ENCODE measurements at places on chromosomes 12 and 14.

DNA sequence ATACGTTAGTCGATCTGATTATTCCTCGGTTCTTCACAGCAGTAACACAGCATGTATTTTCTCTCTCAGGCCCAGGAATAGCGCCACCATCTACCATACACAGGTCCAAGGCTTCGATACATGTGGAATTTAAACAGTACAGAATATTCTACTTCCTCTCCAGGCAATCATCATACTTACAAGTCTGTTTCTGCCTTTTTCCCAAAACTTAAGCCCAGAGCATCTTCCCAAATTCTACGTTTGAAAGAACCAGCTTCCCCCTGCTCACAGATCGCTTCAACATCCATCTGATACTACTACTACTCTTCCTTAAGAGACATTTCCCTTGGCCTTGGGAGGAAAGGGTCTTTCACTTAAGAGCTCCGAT lies 626 bp downstream of the TXNDC16 start:
- H3K27ac ChIP-seq: peak overlapping the region; percentile 70
- peaks cover 49% of the 10 kb centered on the region for H3K4me1 ChIP-seq
- H3K27me3 ChIP-seq: no peaks in the 10 kb centered on the region
- H3K36me3 ChIP-seq: peaks cover 11% of the 10 kb centered on the region
- no peak for DNase-seq

- no peak for DNase-seq
- peak overlapping the region; percentile 95 for H3K27ac ChIP-seq
- H3K36me3 ChIP-seq: peaks cover 30% of the 10 kb centered on the region
- H3K4me1 ChIP-seq: peaks cover 43% of the 10 kb centered on the region
- peak overlapping the region; percentile 93 for H3K4me3 ChIP-seq
- peaks cover 3% of the 10 kb centered on the region for H3K27me3 ChIP-seq
These were observed 1.9 kb downstream of the DUSP16 start for GRCh38 chr12:12560587-12561370.

- H3K4me1 ChIP-seq: peaks cover 32% of the 10 kb centered on the region
- no peak overlapping the region for H3K4me3 ChIP-seq
- no peaks in the 10 kb centered on the region for H3K36me3 ChIP-seq
- DNase-seq: no peak
- H3K27me3 ChIP-seq: peaks cover 11% of the 10 kb centered on the region
These were observed 75.0 kb upstream of the HIF1A start for GRCh38 chr14:61620130-61620946.

DNA sequence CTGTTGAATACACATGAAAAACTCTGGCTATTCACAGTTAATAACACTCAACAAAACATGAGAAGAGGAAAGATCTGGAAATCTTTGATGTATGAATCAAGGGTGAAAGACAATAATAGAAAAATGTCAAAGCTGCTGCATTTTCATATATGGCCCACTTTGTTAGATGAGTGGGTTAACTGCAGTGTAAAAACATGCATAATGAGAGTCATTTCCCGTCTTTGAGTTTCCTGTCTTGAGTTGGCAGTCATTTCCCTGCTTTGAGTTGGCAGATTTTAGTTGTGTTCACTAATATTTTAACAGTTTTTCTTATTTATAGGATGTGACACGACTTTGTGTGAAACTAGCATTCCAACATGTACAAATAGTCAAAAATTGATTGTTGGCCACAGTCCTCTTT lies 87.9 kb upstream of the PTPRQ start:
- H3K36me3 ChIP-seq: no peaks in the 10 kb centered on the region
- H3K4me3 ChIP-seq: no peak overlapping the region
- no peak overlapping the region for H3K27ac ChIP-seq
- H3K4me1 ChIP-seq: no peaks in the 10 kb centered on the region

- DNase-seq: no peak
- H3K4me1 ChIP-seq: no peaks in the 10 kb centered on the region
- no peaks in the 10 kb centered on the region for H3K36me3 ChIP-seq
- H3K27ac ChIP-seq: peak overlapping the region; percentile 20
- no peak overlapping the region for H3K4me3 ChIP-seq
These were observed 20.0 kb upstream of the GCH1 start for GRCh38 chr14:54922598-54922997.

DNA sequence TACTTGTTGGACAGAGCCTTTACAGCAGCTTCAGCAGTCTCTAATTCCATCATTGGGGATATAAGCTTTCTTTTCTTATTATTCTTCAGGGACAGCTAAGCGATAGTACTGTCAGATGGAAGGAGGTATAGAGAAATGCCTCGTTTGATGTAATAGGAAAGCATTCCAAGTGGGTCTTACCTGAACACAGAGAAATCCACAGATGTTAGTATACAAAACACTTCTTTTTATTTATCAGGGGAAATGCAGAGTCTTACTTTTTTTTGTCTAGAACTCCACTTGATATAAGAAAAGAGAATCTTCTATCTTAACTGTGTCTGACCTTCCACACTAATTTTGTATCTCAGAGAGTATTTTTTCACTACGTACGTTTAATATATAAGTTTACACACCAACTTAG lies 1.9 kb downstream of the SYT1 start:
- no peak overlapping the region for H3K27ac ChIP-seq
- peak overlapping the region; percentile 94 for H3K4me3 ChIP-seq
- H3K36me3 ChIP-seq: no peaks in the 10 kb centered on the region

DNA sequence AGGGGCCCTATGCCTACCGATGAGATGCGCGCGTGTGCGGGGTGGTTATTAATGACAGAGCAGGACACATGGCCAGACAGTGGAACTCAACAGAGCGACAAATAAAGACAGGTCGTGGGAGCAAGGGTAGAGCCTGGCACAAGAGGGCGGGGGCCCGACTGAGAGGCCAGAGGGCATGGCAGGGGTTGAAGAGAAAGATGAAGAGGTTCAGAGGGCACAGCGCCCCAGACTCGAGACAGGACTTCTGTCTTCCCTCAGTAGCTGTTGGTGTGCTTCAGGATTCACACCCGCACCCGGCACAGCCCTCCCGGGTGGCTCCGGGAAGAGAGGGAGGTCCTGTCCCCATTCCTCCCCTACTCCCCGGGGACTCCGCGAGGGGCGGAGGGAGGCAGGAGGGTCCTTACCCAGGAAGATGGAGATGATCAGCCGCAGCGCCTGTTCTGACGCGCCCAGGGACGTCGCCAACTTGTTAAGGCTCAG lies 366 bp downstream of the LPCAT3 start:
- H3K36me3 ChIP-seq: peaks cover 11% of the 10 kb centered on the region
- peak overlapping the region; percentile 19 for H3K27ac ChIP-seq
- H3K4me3 ChIP-seq: peak overlapping the region; percentile 90
- DNase-seq: peak; percentile 77
- peaks cover 30% of the 10 kb centered on the region for H3K4me1 ChIP-seq

DNA sequence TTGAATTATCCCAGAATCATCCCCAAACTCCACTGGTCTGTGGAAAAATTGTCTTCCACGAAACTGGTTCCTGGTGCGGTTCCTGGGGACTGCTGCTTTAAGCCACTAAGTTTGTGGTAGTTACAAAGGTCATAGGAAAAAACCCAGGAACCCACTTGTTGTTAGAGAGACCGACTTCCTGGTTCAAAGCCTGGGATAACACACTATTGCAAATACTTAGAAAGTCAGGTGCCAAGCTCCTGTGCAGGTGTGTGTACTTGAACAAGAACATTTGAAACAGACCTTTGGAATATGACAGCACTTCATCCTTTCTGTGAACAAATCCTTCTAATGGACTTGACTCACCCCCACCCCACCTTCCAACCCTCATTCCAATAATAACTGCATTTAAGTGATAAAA lies 519.6 kb downstream of the GLT1D1 start:
- DNase-seq: no peak
- peaks cover 7% of the 10 kb centered on the region for H3K27me3 ChIP-seq
- H3K4me1 ChIP-seq: no peaks in the 10 kb centered on the region
- H3K27ac ChIP-seq: no peak overlapping the region

GRCh38 chr12:53379389-53380103 lies 430 bp upstream of the SP1 start:
- peaks cover 50% of the 10 kb centered on the region for H3K4me1 ChIP-seq
- peaks cover 26% of the 10 kb centered on the region for H3K36me3 ChIP-seq
- H3K27ac ChIP-seq: no peak overlapping the region

GRCh38 chr12:54220567-54220966 lies 31.8 kb upstream of the SMUG1 start:
- H3K36me3 ChIP-seq: no peaks in the 10 kb centered on the region
- H3K27me3 ChIP-seq: peaks cover 29% of the 10 kb centered on the region
- H3K4me1 ChIP-seq: peaks cover 27% of the 10 kb centered on the region
- H3K27ac ChIP-seq: peak overlapping the region; percentile 34

GRCh38 chr12:91249054-91249453 lies 66.4 kb upstream of the DCN start:
- H3K36me3 ChIP-seq: no peaks in the 10 kb centered on the region
- H3K27me3 ChIP-seq: no peaks in the 10 kb centered on the region
- no peak overlapping the region for H3K4me3 ChIP-seq
- DNase-seq: no peak
- H3K4me1 ChIP-seq: peaks cover 13% of the 10 kb centered on the region
- H3K27ac ChIP-seq: no peak overlapping the region

DNA sequence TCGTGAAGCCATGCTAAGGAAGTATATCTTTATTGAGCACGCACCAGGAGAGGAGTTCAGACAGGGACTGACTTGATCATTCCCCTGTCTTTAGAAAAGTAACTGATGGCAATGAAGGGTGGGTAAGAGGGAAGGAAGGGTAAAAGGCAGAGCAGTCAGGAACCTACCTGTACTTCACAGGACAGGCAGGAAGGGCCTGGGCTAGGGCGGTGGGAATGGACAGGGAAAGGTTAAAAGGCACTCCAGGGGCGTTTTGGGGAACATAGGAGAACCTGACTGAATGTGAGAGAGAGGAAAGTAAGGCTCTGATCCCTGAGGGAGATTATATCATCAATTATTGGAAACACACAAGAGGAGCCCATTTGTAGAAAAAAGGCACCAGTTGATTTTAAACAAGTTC lies 3.9 kb downstream of the SLC35E3 start:
- no peaks in the 10 kb centered on the region for H3K27me3 ChIP-seq
- H3K4me1 ChIP-seq: peaks cover 34% of the 10 kb centered on the region
- H3K27ac ChIP-seq: no peak overlapping the region
- no peak overlapping the region for H3K4me3 ChIP-seq
- DNase-seq: no peak

DNA sequence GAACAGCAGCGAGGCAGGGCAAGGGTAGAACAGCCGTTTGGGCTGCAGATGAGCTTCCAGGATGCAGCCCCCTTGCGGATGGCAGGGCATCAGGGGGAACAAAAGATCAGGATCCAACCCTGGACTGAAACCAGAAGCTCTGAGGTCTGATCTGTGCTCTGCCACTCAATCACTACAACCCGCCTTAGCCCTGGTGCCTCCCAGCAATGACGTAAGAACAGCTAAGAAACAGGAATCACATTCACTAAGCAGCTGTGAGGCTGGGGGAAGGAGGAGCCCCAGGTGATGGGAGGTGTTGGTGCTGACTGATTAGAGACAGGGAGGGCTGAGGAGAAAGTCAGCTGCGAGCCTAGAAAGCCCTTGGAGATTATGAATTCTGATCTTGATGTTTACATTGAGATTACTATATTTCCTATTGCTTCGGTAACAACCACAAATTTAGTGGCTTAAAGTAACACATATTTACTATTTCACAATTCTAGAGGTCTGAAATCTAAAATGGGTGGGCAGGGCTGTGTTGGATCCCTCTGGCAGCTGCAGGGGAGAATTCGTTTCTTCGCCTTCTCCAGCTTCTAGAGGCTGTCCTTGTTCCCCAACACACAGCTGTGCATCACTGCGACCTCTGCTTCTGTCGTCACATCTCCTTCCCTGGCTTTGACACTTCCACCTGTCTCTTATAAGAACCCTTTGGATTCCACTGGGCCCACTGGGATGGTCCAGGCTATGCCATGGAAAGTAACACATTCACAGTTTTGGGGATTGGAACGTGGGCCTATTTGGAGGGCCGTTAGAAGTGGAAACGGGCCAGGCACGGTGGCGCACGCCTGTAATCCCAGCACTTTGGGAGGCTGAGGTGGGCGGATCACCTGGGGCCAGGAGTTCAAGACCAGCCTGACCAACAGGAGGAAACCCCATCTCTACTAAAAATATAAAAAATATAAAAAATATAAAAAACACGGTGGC lies 6.1 kb upstream of the CD9 start:
- H3K27me3 ChIP-seq: peaks cover 13% of the 10 kb centered on the region
- no peak for DNase-seq
- H3K27ac ChIP-seq: no peak overlapping the region
- no peak overlapping the region for H3K4me3 ChIP-seq

GRCh38 chr14:36284971-36285595 lies 35.4 kb downstream of the MBIP start:
- H3K27ac ChIP-seq: no peak overlapping the region
- no peaks in the 10 kb centered on the region for H3K27me3 ChIP-seq
- peaks cover 29% of the 10 kb centered on the region for H3K4me1 ChIP-seq
- H3K36me3 ChIP-seq: no peaks in the 10 kb centered on the region
- no peak for DNase-seq

- H3K4me1 ChIP-seq: peaks cover 14% of the 10 kb centered on the region
- DNase-seq: no peak
- no peak overlapping the region for H3K4me3 ChIP-seq
- H3K27ac ChIP-seq: peak overlapping the region; percentile 14
- no peaks in the 10 kb centered on the region for H3K36me3 ChIP-seq
- no peaks in the 10 kb centered on the region for H3K27me3 ChIP-seq
These were observed 445.6 kb upstream of the MIS18BP1 start for GRCh38 chr14:45698462-45699134.

- no peak overlapping the region for H3K27ac ChIP-seq
- H3K27me3 ChIP-seq: peaks cover 7% of the 10 kb centered on the region
- no peak for DNase-seq
- H3K4me3 ChIP-seq: no peak overlapping the region
- H3K36me3 ChIP-seq: no peaks in the 10 kb centered on the region
These were observed 229.9 kb downstream of the AKAP6 start for GRCh38 chr14:32559048-32559447.

GRCh38 chr12:121184425-121184824 lies 25.5 kb upstream of the P2RX4 start:
- no peaks in the 10 kb centered on the region for H3K27me3 ChIP-seq
- no peak overlapping the region for H3K27ac ChIP-seq
- no peak overlapping the region for H3K4me3 ChIP-seq
- H3K36me3 ChIP-seq: no peaks in the 10 kb centered on the region

DNA sequence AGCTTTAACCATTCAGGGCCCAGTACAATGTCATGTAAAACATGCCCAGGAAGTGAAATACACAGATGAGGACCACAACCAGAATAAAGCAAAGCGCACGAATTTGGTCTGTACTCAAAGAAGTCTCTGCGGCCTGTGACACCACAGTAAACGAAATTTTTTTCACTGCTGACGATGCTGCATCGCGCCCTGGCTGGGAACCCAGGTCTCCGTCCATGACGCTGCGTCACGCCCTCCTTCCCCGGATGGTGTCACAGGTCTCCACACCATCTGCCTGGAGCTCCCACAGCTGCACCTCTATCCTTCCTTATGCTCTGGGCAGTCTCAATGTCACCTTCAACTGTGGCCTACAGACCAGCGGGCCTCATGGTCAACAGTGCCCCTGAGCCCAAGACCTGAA lies 17.8 kb downstream of the ANKLE2 start:
- H3K4me1 ChIP-seq: no peaks in the 10 kb centered on the region
- no peak overlapping the region for H3K4me3 ChIP-seq
- no peak overlapping the region for H3K27ac ChIP-seq
- H3K27me3 ChIP-seq: peaks cover 2% of the 10 kb centered on the region
- peaks cover 93% of the 10 kb centered on the region for H3K36me3 ChIP-seq
